HCT116 (cell line): ENCODE measurements at places on chromosomes 5 and 9.

DNA sequence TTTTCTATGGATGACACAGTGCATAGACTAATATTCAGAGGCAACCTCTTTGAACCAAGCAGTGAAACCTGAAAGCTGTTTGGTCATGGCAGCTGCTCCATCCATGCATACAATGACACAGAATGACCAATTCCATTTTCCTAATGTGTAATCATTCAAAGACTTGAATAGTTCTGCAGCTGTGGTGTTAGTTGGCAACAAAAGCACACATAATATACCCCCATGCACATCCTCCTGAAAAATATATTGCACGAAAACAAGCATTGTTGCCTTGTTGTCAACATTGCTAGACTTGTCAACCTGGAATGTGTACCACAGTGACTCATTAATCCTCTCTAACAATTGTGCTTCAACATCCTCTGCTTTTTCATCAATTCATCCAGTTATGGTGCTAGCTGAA is 71.0 kb upstream of the SEMA6A start:
- no peak for DNase-seq

- no peak for DNase-seq
Measured at GRCh38 chr5:157245886-157246285, 20.0 kb upstream of the CYFIP2 start.

GRCh38 chr5:113201715-113202114 is 225.1 kb downstream of the DCP2 start:
- DNase-seq: no peak

- DNase-seq: no peak
Measured at GRCh38 chr9:6673326-6674025, 27.9 kb upstream of the GLDC start.

GRCh38 chr9:95465115-95465514 is 51.7 kb downstream of the PTCH1 start:
- DNase-seq: no peak

DNA sequence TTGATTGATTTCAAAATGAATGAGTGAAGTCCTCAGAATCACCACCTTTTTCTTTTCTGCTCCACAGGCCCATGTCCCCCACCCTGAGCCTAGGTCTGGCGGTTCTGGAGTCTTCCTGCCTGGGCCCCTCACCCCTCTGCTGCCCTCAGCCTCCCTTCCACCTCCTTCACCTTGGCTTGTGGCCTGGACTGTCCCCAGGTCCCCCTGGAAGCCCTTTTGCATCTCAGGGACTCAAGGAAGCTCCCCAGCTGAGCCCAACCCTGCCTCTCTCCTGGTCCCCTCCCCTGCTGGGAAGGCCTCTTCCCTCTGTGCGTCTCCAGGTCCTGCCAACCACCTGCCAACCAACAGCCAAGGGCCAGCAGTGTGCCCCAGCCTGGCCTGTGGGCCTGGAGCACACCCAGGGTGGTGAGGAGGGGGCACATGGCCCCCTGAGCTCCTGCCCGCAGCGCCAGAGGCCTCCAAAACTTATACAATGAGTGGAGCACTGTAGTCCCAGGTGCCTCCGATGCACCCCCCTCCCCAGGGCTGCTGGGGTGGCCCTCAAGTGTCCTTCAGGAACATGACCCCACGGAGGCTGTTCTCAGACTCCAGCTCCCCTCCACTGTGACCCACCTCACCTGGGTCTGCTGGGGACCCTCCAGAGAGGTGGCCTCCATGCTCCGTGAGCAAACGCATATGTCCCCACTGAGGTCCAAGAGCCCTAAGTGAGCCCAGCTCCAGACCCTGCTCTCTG is 20.3 kb downstream of the GLT6D1 start:
- no peak for DNase-seq

DNA sequence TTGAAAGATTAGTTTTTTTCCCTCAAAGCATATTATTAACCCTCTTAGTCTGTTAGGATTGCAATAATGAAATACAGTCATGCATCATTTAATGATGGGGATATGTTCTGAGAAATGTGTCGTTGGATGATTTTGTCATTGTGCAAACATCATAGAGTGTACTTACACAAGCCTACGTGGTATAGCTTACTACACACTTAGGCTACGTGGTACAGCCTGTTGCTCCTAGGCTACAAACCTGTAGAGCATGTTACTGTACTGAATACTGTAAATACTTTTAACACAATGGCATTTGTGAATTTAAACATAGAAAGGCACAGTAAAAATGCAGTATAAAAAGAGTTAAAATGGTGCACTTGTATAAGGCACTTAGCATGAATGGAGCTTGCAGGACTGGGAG is 132.7 kb downstream of the PDE8B start:
- no peak for DNase-seq

GRCh38 chr5:69131304-69131703 is 35.6 kb upstream of the CCNB1 start:
- DNase-seq: no peak

- DNase-seq: no peak
Measured at GRCh38 chr5:585556-585955, 26.6 kb upstream of the CEP72 start.

- no peak for DNase-seq
Measured at GRCh38 chr5:98768160-98768959, 5.1 kb upstream of the RGMB start.

DNA sequence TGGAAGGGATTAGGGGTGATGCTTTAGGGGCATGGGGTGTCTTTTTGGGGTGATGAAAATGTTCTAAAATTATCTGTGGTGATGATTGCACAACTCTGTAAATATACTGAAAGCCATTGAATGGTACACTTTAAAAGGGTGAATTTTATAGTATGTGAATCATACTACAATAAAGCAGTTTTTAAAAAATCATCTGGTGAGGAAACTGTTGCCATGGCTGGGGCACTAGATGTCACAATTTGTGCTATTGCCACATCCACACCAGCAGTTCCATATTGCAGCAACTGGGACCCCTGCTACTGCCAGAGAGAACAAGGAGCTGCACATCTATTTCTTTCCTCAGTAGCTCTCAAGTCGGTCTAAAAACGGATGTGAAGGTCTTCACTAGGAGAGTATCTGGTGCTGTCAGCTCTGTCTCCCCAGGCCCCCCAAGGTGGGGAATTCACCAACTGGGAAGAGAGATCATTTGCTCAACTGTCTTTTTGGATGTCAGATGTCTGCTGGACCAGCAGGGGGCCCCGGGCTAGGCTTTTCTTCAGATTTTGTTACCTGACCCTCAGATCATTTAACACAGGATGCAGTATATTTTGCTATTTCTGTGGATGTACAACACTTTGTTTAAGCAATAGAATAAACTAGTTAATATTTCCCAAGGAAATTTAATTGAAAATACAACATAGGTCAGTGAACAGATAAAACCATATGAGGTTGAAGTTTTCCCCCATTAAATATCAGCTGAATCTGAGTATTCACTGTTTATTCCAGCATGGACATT is 13.2 kb downstream of the CMYA5 start:
- DNase-seq: no peak

DNA sequence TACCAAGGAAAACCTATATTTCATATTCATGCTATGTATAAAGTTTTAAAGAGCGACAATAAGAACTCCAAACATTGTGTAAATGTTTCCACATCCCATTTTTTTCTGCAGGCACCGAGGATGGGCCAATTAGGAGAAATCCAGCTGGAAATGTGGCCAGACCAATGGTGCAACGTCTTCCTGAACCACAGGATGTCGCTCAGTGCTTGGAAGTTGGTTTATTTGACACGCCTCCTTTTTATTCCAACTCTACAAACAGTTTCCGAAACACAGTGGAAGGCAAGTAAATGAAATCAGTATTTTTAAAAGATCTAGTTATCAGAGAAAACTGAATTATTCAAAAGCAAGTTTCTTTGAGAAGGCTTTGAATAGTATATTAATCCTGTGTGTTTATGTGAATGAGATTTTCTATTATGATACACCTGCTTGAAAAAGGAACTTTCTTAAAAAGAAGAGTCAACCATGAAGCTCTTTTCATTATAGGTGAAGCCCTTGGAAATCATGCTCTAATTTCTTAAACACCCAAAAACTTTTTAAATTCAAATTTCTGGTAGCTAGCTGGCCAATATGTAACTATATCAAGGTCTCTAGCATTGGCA is 9.1 kb downstream of the TYRP1 start:
- peak; percentile 56 for DNase-seq
